ENCODE measurements at places on chromosomes 5 and 9.

- no peak for DNase-seq
Observed at GRCh38 chr9:112764837-112765236, 14.3 kb downstream of the SNX30 start.

GRCh38 chr5:62762503-62762902 lies 183.9 kb downstream of the LRRC70 start:
- no peak for DNase-seq

DNA sequence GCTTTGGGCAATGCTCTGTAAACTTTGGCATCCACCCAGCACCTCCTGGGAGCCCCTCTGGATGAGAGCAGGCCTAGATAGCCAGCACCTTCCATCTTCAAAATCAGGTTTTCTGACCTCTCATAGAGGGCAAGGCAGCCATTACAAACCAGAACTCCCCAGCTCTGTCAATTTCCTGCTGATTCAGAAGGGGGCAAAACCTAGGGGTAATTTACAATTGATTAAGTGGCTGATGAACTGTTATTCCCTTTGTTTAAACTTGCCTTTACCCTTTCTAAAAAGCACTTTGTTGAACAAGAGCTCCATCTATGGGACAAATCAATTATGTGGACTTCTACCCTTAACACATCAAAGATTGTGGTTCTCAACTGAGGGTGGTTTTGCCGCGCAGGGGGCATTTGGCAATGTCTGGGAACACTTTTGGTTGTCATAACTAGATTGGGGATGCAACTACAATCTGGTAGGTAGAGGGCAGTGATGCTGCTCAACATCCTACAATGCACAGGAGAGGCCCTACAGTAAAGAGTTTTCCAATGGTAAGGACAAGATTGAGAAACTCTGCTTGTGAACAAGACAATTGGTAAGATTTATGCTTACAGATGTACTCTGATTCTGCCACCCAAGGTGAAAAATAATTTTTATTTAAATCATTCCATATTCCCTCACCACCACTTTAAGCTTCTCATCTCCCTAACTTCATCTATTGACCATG lies 184.1 kb downstream of the MARCHF11 start:
- DNase-seq = no peak

DNA sequence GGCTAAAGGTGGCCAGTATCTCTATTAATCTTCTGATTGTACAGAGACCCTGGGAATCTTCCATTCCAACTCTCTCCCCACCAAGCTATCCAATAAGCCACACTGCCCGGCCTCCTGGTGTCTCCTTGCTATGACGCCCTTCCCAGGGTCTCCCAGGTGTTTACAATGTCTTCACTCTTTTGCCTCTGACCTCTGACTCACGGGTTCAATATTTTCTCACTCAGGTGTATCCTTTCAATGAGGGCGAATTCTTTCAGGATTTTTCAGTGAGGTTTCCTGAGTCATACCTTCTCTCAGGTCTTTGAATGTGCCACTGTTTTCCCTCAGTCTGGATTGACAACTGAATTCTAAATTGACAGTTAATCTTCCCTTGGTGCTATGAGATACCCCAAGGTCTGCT lies 53.7 kb upstream of the IRX4 start:
- no peak for DNase-seq

DNA sequence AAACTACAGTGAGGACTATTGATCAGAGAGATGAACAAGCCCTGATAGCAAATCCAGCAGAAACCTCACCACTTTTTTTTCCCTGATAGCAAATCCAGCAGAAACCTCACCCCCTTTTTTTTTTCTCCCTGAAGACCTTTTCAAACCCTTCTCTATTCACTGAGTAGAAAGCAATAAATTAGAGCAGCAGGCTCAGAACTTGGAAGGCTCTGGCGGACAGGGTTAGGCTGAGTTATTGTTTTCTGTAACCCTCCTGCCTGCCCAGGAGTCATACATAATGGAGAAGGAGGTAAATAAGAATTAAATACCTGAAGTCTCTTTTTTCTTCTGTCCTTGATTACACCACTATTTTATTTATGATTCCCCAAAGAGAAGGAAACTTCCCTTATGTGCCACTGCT lies 136.3 kb upstream of the SNX2 start:
- no peak for DNase-seq

DNA sequence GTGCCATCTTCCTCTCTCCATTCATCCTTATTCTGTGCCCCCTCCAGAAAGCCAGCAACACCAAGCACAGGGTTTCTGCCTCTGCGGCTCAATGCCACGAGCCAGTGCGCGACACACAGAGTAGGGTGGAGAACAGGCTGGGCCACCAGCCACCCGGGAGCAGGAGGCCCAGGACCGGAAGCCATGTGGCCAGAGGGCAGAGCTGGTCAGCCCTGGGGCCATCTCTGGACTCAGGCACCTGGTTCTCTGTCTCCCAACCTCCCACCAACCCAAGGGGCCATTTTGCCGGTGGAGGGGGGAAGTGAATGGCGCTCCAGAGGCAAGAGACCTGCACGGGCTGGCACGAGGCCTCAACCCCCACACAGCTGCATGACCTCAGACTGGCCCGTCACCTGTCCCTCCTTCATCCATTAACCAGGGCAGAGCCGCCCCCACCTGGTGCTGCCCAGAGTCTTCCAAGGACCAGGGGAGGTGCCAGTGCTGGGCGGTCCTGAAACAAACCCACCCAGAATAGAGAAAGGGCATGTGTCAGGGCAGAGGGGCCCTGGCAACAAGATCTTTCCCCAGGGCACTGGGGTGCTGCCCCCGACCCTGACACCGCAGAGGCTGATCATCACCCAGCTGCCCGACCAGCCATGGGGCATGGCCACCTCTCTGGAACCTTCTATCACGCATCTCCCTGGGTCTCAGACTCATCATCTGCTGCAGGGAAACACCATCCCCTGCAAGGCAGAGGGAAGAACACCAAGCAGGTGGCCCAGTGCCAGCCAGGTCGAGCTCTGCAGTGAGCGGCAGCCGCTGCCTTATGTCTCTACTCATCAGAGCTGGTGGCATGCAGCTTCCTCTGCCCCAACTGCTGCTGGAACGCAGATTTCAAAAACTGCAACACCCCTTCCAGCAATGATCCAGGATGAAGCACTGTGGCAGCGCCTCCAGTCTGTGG lies 11.9 kb downstream of the VAV2 start:
- no peak for DNase-seq

- DNase-seq = no peak
Observed at GRCh38 chr9:107211284-107211923, 71.7 kb upstream of the RAD23B start.

DNA sequence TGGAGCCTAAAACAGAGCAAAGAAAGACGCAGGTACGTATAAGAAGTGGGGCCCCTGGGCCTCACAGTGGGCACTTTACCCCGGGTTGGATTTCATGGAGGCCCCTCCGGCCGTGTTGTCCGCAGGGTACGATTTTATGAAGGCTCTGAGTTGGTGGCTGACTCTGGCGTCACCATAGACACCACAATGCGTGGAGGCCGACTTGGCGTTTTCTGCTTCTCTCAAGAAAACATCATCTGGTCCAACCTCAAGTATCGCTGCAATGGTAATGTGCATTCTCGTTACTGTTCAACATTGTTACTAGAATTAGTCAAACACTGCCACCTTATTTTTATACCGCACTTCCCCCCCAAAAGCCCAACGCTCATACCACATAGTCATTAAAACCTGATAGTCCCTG lies 47.1 kb downstream of the THBS4 start:
- no peak for DNase-seq

GRCh38 chr5:41754857-41755256 lies 115.4 kb downstream of the OXCT1 start:
- DNase-seq = no peak
